Activated CD8-positive, alpha-beta memory T cell treated with anti-CD3 and anti-CD28 coated beads, Interleukin-2, amount 50 U/mL, for 4 hours (primary cell): ENCODE measurements at places on chromosomes 6 and 20.

- DNase-seq, result no peak
Observed at GRCh38 chr20:33645072-33645358, 17.1 kb upstream of the C20orf144 start.

DNA sequence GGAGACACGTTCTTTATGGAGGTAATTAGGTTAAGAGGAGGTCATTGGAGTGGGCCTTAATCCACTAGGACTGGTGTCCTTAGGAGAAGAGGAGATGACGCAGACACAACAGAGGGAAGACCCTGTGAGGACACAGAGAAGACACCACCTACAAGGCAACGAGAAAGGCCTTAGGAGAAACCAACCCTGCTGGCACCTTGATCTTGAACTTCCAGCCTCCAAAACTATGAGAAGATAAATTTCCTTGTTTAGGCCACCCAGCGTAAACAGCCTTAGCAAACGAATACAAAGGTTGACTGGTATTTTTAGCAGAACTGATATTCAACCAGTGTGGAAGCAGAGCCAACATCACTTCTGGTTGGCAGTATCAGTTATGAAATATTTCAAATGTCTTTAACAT is 75.2 kb downstream of the GFOD1 start:
- no peak for DNase-seq

DNA sequence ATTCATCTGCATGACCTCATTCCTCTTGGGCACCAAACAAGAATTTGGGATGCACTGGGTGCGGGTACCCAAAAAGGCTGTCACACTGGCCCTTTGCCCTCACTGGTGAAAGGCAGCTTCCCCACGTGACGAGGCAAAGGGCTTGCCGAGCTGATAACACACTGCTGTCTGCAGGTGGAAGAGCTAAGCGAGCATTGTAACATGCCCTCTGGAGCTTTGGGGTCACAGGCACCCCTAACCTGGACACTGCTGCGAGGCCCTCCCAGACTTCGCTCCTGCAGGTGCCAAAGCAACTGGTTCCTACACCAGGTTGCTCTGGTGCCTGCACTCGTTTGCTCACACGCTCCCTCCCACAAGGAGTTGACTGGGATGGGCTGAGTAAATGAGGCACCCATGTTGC is 1595.7 kb downstream of the HACE1 start:
- no peak for DNase-seq

- no peak for DNase-seq
Observed at GRCh38 chr20:23254505-23254904, 96.1 kb upstream of the NXT1 start.

GRCh38 chr20:50636601-50637540 is 54.5 kb downstream of the RIPOR3 start:
- no peak for DNase-seq
